ENCODE measurements at places on chromosomes 7 and 10. TPM values are rescaled to one million over a fixed set of nuclear protein-coding genes. Genes with fewer than 3 reads are reported as not detected.

- no peak for DNase-seq
Measured at GRCh38 chr7:1124816-1125602, 35.0 kb downstream of the ZFAND2A start.

The SLC26A5 gene
- 0.14 TPM for polyA plus RNA-seq

The ZRANB1 gene
- polyA plus RNA-seq: 18.3 TPM

The ACBD7 gene
- polyA plus RNA-seq: 0.59 TPM

DNA sequence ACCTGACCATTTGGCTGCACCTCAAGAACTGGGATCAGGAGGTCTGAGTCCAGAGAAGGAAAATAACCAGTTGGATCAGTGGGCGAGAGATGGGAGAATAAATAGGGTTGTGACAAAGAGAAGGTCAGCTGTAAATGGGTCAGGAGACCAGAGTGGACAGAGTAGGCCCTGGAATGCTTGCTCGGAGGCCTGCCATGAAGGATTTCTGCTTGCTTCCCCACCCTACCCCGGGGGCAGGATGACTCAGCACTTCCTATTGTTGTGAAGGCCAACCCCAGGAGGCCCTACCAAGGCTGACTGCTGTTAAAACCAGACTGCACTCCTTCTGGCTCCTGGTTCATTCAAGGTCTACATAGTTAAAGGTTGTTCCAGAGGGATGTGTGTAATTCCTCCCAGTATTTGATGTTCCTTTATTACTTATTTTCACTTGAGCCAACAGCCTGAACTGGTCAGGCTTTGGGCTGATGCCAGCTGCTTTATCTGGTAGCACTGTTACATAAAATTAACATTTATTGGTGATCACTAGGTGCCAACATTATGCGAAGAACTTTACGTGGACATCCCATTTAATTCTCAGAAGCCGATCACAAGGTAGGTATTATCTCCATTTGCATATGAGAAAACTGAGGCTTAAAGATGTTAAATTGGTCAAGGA lies 27.3 kb upstream of the IFRD1 start:
- DNase-seq: peak; percentile 31

DNA sequence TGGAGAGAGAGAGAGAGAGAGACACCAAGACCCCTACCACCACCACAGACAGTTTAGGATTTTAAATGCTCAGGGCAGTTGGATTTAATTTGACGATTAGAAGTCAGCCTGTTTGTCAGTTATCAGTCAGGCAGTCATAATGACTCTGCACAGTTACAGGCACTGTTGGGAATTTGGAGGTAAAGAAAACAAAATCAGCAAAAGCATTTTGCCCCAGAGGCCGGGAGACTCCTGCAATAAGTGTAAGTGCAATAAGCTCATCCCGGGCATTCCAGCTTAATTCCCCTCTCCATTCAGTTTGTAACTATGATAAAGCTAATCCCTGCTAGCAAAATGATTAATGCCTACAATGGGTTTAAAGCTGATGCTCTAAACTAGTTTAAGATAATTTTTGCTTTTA lies 13.5 kb downstream of the SEMA3C start:
- DNase-seq: no peak

DNA sequence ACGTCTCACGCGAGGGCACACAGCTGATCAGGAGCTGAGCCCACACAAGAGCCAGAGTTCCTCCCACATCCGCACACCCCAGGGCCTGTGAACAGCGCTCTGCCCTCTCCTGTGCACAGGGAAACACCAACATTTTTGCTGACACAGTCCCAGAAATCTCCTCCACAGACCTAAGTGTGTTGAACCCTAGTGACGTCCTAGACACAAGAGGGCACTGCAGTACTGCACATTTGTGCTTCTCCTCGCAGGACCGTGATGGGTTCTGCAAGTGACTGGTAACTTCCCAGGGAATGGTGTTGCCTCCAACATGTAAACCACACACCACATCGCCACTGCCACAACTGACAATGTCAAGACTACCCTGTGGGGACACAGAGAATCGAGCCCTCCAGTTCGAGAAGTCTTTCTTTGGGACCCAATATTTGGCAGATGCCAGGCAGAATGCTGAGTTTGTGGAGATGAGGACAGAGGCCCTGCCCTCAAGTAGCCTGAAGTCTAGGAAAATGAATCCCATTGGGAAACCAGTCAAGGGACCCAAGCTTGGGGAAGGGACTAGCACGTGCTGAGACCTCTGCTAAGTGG lies 170.3 kb downstream of the PAXIP1 start:
- no peak for DNase-seq

DNA sequence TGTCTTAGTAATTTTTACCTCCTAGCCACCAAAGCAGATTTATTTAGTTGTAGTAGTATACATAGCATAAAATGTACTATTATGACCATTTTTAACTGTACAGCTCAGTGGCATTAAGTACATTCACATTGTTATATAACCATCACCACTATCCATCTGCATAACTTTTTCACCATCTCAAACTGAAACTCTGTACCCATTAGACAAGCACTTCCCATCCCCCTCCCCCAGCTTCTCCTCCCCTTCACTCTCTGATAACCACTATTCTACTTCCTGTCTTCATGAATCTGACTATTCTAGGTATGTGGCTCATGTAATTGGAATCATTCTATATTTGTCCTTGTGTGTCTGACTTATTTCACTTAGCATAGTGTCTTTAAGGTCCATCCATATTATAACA lies 71.9 kb downstream of the MRPL32 start:
- DNase-seq: no peak

- no peak for DNase-seq
Measured at GRCh38 chr10:1540144-1540543, 197.2 kb downstream of the ADARB2 start.

GRCh38 chr10:30039567-30039966 lies 19.8 kb downstream of the JCAD start:
- no peak for DNase-seq

DNA sequence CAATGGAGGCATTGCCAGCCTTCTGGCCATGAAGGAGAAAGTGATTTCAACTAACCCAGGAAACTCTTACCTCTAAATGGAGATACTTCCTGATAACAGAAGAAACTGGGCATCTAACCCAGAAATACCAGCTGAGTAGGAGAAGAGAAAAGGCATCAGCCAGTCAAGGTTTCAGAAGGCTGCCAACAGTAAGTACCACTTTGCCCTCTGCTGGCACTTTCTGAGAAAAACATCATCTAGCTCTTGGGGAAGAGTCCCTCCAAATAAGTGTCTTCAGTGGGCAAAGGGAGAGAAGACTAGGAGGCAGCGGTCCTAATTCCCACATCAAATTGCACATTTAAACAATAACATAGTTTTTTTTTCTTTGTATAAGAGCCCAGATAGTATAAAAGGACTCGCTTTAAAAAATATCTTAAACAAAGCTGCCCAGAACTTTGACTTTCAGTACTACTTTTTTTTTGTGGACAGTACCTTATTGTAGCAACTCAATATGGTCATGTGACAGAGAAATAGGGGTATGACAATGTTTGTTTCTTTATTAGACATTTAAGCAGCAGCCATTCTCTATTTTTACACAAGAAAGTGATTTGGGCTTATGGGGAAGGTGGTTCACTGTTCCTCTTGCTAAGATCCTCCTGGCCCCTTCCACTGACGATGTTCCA lies 157.3 kb downstream of the CTTNBP2 start:
- no peak for DNase-seq

DNA sequence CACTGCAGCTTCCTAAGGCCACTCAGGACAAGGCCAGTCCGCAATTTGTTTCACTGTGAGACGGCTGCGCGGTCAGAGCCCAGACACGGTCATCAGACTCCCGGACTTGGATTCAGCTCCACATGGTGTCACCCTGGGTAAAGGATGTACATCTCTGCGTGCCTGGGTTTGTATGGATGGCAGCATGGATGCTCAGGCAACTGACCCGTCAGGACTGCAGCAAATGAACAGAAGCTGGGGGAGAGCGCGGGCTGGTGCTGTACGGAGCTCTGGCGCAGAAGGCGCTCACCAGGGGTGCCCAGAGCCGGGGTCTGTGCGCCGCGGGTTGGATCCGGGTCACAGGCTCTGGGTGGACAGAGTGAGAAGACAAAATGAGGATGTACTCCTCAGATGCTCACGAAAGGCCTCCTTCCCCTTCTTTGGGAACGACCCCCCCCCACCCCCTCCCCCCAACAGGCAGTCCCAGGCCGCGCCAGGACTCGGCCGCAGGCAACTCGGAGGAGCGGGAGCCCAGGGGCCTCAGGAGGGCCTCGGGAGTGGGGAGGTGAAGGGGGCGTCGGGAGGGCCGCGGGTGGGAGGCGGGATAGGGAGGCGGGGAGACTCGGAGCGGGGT lies 92.4 kb downstream of the CXCL12 start:
- DNase-seq: no peak

The GPER1 gene
- polyA plus RNA-seq: 14.2 TPM

The AMZ1 gene
- polyA plus RNA-seq: 0.67 TPM

DNA sequence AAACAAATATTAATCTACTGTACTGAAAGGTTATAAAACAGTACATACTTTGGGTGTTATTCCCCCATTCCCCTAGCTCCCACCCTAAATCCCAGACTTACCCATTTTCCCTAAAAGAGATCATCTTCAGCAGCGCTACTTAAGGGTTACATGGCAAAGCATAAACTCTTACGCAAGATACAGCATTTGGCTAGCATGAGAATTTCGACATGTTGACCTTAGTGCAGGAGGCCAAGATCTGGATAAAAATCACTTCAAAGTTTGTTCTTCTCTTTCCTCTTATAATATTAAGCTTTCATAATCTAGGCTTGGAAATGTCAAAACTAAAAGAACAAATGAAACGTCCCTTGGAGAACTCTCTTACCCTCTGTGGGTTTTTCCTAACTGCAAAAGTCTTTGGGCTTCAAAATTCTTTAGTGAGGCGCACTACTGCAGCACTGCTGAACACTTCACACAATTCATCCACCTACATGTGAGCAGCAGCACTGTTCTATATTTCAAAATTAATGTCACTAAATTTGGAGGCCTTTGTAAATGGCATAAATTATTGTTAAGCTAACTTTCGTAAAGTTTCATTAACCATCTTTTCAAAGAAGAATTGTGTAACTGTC lies 59.5 kb upstream of the PDLIM1 start:
- DNase-seq: no peak

- DNase-seq: no peak
Measured at GRCh38 chr7:25868509-25868908, 283.5 kb upstream of the NFE2L3 start.

DNA sequence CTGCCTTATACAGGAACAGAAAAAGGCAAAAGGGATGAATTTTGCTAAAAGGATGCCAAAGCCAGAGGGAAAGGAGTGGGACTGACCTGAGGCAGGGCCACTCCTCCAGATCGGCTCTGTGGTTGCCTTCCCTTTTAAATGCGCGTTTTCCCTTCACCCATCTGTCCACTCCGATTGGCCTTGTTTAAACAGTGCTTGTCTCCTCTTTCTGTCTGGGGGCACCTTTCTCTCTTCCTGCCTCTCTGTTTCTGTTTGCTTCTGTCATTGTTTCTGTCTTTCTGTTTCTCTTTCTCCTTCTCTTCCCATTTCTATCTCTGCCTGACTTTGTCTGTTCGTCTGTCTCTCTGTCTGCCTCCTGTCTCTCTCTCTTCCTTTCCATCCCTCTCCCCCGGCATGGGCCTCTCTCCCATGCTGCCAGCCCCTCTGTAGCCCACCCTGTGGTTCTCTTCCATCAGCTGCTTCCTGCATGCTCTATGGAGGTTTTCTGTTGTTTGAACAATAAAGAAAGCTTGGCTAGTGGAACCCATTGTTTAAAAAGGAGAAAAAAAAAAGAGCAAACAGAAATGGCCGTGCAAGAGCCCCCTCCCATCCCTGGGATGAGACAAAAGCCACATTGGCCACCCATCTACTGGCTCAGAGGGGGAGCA lies 29.5 kb upstream of the HSPB1 start:
- DNase-seq: no peak

GRCh38 chr10:75229971-75230370 lies 5.8 kb downstream of the COMTD1 start:
- no peak for DNase-seq

The ZNF503 gene
- polyA plus RNA-seq: 9.7 TPM

The PON3 gene
- 5.6 TPM for polyA plus RNA-seq

DNA sequence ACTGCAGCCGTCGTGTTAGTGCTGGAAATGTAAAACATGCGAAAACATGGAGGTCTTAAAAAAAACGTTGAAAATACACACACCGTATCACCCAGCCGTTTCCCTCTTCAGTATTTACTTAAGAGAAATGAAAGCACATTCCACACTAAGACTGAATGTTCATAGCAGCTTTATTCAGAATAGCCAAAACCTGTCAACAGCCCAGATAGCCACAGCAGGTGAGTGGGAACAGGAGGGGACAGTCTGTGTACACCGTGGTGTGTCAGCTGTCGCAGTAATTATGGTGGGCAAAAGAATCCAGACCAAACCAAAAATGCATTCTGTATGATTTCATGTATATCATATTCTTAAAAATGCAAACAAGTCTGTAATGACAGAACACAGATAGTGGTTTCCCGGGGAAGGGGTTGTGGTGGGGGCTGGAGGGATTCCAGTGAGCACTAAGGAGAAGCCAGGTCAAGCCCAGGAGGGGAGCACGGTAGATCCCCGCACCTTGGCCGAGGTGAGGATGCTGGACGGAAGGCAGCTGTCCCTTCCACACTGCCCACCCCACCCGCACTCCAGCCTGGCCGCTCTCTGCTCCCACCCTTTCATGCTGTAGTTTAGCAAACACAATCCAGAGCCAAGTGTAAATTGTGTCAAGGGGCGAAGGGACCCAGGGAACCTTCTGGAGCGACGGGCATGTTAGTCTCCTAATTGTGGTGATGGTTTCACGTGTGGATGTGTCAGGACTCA lies 123.6 kb downstream of the NKX6-2 start:
- DNase-seq: no peak

DNA sequence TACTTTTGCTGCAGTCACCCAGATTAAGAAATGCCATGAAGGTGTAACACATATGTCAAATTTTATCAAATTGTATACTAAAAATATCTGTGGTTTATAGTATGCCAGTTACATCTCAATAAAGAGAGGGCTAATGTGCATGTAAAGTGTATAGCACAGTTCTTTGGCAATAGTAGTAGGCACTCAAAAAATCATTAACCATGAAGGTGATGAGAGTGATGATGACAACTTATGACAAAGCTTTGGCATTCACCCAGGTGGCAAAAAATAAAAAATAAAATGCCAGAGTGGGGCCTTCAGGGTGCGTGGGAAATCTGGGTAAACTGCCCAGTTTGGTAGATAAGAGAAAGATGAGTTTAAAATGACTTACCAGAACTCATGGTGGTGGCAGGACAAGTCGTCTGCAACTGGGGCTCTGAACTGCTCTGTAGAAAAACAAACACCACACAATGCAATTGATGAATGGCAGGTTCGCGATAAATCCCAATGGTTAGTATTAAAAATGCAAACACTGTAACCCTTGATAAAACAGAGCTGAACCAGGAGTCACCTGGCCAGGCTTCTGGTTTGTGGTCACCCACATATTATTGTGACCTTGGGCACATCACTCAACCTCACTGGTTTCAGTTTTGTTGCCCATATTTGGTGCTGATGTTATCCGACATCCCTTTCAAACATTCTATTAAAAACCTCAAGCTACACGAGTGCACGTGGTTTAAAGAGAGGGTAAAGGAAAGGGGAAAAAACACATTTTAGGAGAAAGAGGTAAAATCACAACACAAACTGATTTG lies 120.2 kb downstream of the SORBS1 start:
- no peak for DNase-seq

- DNase-seq: no peak
Measured at GRCh38 chr10:20668985-20669384, 228.1 kb downstream of the NEBL start.

The LRMDA gene
- 6.6 TPM for polyA plus RNA-seq

The CTAGE6 gene
- not detected for polyA plus RNA-seq

The SEMA4G gene
- polyA plus RNA-seq: 7.3 TPM

GRCh38 chr7:51310131-51310583 lies 6.5 kb downstream of the COBL start:
- no peak for DNase-seq
